ENCODE measurements at places on chromosomes 5 and 9.

DNA sequence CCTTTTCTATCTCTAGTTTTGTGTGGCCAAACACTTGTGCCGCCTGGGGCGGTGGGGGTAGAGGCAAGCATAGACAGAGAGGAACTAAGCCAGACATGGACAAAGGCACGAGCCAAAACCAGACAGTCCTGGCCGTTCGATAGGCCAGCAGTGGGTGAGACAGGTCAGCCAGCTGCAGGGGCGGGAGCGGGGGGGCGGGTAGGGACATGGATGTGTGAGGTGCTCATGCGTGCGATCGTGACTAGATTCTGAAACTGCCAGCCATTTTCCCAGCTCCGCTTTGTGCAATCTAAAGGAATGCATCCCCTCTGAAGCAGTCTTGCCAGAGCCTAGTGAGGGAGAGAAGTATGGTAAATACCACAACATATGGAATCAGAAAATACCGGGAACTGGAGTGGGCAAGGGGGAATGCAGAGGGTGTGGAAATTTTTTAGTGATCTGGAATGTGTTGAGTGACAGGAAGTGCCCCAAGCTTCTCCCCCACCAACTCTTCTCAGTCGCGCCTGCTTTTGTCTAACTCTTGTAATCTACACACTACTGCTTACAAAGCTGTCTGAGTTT lies 111.9 kb downstream of the NR6A1 start:
- peak; percentile 22 for DNase-seq

- no peak for DNase-seq
Measured at GRCh38 chr5:179819296-179820126, 1.2 kb upstream of the SQSTM1 start.

- DNase-seq = no peak
Measured at GRCh38 chr5:84764227-84764626, 379.5 kb upstream of the EDIL3 start.

DNA sequence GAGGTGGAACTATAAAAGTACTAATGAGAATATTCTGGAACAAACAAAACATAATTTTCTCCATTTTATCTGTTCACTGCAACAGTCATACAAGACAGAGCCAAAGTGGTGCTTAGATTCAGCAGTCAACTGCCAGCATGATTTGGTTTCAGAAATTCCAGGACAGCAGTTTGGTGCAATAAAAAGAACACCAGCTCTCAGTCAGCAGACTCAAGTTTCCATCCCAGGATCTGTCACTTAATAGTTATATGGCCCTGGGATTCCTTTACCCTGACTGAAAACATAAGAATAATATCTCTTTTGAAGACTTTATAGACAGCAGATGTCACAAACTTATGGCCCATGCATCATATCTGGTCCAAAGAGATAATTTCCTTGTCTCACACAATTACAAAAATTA lies 92.8 kb upstream of the RASEF start:
- DNase-seq = no peak

DNA sequence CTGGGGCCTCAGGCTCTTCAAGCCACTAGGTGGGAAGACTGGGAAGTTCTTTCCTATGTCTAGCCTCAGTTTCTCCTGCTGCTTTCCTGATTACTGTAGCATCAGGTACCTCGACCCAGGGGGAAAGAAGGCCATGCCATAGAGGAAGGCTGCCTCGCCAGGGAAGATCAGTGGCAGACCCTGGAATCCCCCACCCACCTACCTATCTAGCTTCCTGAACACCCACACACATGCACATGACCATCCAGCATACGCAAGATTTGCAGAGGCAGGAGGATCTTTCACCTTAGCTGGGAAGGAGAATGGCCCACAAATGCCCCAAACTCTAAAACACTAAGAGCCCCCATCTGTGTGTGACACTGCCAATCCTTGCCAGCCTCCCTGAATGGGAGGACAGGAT lies 8.0 kb downstream of the NR5A1 start:
- no peak for DNase-seq

DNA sequence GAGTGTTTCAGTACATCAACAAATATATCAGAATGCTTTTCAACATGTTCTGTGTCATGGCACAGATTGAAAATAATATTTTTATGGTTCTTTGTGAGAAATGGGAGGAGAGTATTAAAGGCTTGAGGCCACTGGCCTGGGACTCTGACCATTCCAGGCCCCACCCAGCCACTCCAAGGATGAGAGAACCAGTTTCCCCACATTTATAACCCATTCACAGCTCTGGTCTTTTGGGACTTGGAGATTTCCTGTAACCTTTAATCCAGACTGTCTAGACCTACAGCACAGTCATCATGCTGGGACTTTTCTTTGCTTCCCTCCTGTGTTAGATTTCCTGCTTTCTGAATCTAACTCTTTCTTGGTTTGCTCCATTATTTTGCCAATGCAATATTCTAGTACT lies 389.6 kb downstream of the KIAA0825 start:
- DNase-seq = no peak

DNA sequence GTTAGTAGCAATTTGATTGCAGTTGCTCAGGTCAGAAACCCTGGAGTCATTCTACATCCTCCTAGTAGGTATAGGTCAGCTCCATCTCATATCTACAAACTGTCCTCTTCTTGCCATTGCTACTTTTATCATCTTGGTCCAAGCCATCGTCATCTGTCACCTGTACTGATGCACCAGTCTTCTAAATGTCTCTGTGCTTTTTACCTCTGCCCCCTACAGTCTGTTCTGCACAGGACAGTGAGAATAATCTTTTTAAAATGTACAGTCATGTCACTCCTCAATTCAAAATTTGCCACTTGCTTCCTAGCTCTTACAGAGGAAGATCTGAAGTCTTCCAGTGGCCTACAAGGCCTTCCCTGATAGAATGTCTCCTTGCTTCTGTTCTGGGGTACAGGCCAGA lies 6.8 kb downstream of the NNT start:
- no peak for DNase-seq

DNA sequence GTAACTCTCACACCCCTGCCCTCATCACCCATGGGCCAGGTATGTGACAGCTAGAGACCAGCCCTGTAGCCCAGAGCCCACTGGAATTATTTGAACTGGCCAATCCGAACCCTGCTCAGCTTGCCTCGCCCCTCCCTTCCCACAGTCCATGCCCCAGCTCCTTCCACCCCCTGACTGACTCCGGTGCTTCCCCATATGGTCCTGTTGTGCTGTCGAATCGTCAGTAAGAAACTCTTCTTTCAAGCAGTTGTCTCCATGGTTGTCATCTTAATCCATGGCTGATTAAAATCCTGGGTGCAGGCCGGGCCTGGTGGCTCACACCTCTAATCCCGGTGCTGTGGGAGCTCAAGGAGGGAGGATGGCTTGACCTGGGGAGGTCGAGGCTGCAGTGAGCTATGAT lies 118.5 kb downstream of the COL23A1 start:
- no peak for DNase-seq

- no peak for DNase-seq
Measured at GRCh38 chr5:140571105-140571504, 6.5 kb downstream of the SLC35A4 start.

GRCh38 chr9:112273876-112274275 lies 59.5 kb downstream of the PTBP3 start:
- no peak for DNase-seq

DNA sequence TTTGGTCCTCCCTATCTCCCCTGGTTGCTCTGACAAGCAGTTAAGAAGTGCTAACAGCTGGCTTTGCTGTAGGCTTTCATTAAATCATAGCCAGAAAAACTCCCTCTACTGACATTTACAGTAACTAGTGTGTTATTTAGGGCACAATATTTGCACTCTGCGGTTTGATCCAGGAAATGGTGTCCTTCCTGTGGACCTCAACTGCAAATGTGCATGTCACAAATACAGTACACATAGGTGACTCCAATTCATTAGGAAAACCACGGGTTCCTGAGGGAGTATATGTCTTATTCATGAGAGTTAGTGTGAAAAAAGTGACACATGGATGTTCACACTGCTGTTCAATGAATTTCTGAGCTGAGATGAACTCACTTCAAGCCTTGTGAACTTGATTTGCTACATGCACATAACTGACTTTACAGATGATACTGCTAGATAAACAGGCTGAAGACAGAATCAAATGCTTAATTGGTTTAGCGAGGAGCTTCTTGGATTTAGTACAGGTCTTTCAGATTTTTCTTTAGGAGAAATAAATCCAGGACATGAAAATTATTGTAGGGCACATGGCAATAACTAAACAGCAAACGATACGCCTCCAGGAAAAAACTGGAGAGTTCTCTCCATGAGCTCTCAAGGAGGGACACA lies 281.5 kb downstream of the EFNA5 start:
- DNase-seq = no peak

- no peak for DNase-seq
Measured at GRCh38 chr5:160315968-160316367, 3.6 kb upstream of the CCNJL start.
